Occipital lobe (tissue), 3 donors: ENCODE measurements at places on chromosomes 5 and 9.

DNA sequence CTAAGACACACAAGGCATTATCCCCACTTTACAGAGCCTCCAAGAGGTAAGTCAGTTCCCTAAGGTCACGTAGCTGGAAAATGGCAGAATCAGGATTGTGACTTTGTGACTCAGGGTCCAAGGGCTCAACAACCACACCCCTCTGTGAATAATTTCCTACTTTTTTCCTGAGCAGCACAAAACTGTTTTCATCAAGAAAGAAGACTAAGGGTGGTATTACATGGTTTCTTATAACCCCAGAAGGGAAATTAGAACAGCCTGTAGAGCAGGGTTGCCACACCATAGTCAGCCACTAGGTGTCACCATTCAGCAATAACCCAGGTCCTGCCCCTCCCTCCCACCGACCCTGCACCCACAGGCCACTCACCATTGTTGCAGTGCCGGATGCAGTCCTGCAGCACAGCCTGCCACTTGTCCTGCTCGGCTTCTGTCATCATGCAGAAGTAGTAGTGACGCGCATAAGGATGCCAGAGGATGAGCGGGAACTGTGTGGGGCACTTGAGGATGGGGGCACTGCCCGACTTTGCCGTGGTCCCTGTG, 72.1 kb downstream of the LRSAM1 start:
- no peak for DNase-seq

DNA sequence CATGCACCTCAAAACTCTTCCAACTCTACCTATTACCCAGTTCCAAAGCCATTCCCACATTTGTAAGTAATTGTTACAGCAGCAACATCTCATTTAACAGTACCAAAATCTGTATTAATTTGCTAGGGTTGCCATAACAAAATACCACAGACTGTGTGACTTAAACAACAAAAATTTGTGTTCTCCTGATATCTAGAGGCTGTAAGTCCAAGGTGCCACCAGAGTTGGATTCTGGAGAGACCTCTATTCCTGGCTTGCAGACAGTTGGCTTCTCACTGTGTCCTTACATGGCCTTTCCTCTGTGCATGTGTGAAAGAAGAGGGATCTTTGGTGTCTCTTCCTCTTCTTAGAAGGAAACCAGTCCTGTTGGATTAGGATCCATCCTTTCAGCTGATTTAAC, 203.8 kb upstream of the PIK3R1 start:
- DNase-seq = no peak

- no peak for DNase-seq
Observed at GRCh38 chr5:42492974-42493373, 69.7 kb downstream of the GHR start.

DNA sequence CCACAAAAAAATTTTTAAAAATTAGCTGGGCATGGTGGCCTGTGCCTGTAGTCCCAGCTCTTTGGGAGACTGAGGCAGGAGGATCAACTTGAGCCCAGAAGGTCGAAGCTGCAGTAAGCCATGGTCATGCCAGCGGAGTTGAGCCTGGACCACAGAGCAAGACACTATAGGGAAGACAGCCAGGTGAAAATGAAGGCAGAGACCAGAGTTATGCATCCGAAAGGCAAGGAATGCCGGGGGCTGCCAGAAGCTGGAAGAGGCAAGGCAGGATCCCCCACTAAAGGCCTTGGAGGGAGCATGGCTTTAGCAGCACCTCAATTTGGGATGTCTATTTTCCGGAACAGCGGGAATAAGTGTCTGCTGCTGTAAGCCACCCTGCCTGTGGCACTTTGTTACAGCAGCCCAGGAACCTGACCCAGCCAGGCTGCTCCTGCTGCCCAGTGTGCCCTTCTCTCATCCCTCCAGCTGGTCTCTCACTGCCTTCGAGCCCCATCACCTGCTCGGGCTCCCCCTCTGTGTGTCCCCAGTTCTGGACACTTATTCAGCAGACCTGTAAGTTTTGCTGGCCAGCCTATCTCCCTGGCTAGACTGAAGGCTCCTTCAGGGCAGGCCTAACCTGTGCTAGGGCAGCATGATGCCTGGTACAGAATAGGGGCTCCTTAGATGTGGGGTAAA, 16.8 kb upstream of the JADE2 start:
- DNase-seq = no peak

DNA sequence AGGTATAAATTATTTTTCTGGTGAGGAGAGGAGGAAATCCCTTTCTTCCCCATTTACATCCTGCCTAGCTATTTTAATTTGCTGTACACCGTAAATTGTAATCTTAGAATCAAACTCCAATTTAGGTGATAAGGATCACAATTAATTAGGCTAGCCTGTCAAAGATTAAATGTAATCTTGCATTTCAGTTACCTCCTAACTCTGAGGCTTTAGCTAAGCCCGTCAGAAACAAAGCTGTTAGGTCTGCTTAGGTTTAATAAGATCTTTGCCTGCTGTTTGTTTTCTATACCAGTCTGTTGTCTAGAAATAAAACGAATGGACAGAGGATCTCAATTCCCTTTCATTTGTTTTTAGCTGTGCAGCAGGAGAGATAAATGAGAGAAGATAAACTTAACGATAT, 51.5 kb downstream of the PIK3R1 start:
- no peak for DNase-seq

DNA sequence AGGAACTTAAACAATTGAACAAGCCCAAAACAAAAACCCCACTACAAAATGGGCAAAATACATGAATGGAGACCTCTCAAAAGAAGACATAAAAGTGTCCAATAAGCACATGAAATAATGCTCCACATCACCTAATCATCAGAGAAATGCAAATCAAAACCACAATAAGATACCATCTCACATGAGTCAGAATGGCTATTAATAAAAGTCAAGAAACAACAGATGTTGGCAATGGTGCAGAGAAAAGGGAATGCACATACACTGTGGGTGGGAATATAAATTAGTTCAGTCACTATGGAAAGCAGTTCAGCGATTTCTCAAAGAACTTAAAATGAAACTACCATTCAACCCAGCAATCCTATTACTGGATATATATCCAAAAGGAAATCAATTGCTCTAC, 337.4 kb upstream of the GRIA1 start:
- DNase-seq = no peak

DNA sequence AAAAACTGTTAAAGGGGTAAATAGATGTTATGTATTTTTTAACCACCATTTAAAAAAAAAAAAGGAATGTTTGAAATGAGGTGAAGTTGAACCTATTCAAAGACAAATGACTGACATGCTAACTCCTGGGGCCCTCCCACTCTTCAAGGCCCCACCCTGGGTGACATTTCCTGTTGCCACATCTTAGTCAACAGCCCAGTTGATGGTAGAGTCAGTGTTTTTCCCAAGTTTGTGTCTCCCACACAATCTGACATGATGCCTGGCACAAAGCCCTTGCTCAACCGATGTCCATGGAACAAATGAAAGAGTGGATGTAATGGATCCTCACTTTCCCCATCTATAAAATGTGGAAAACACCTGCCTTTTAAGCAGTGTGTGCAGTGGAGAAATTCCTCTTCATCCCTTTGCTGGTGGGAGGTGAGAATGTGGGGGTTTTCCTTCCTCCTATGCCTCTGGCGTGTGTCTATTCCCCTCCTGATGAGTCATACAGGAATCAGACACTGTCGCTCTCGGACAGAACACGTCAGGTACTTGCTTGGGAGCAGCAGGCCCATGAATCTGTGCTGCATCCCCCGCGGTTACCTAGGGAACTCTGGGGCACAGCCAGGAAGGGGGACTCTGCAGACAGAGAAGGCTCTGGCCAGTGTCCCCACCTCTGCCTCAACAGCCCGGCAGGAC, 13.7 kb upstream of the ADRA1B start:
- DNase-seq = peak; percentile 33

- no peak for DNase-seq
Observed at GRCh38 chr9:27870404-27870803, 297.1 kb upstream of the C9orf72 start.

- DNase-seq = no peak
Observed at GRCh38 chr9:74006935-74007334, 490.2 kb upstream of the RORB start.

DNA sequence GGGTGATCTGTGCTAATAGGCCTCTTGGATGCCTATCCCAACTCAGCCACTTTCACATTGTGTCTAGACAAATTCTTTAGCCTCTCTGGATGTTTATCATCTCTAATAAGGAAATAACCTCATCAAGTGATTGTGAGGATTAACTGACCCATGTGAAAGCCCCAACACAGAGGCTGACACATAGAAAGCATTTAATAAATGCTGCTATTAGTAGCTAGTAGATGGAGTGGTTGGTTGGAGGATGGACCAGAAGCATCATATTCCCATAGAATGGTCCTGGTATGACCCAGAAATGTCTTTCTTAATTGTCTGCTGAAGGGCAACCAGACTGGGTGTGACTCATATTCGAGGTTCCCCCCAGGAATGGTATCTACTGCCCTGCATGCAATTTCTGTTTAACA, 124.4 kb downstream of the PIK3R1 start:
- no peak for DNase-seq

GRCh38 chr5:65823204-65823603, 101.2 kb downstream of the NLN start:
- no peak for DNase-seq

DNA sequence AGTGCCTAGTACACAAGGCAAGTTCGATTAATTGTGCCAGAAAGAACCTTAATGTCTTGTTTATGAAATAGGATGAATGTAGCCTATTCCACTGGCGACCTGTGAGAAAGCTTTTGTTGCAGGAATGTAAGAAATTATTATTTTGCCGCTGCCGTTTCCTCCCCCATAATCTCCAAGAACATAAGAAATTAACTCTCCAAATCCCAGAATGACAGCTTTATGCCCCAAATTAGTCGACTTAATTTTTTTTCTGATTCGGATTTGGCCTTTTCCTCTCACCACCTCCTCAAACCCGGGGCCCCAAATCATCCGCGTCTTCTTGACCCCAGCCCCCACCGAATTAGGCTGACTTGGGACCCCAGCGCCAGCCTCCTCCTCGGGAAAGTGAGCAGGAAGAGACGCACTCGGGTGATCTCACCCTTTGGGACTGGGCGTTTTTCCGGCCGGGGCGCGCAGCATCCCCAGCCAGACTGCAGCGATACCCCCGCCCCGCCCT, 682 bp upstream of the SPTAN1 start:
- no peak for DNase-seq

- no peak for DNase-seq
Observed at GRCh38 chr9:85528607-85529006, 213.1 kb downstream of the AGTPBP1 start.

GRCh38 chr5:111326551-111326950, 102.4 kb downstream of the CAMK4 start:
- no peak for DNase-seq

GRCh38 chr5:71945436-71945835, 161.8 kb upstream of the MAP1B start:
- no peak for DNase-seq

DNA sequence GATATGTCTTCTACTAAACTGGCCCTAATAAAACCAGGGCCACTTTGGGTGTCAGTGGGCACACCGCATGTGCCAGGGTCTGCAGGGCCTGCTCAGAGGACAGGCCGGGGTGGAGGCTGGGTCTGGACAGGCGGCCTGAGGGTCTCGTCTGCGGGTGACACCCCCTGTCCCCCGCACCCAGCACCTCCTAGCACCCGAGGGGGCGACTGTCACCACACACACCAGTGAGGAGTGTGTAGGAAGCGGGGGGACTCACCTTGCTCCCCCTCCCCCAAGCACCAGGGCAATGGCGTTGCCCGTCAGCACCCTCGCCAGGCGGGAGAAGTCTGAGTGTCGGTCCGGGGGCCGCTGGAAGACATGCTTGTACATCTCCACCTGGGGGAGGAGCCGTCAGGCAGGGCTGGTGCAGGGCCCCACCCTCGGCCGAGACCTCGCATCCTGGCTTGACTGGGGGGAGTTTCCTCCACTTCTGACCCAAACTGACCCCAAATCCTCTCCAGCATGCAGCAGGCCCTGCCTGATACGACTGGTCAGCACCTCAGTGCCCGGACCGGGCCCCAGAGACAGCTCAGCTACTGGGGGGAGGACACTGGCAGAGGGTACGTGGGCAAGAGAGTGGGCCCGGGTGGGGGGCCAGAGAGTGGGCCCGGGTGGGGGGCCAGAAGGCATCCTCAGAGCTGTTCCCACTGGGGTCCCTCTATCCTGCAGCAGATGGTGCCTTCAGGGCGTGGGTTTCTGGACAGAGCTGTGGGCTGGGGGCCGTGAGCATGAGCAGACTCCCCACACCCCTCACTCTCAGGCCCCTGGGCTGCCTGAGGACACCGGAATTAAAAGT, 18.9 kb upstream of the NSMF start:
- no peak for DNase-seq

DNA sequence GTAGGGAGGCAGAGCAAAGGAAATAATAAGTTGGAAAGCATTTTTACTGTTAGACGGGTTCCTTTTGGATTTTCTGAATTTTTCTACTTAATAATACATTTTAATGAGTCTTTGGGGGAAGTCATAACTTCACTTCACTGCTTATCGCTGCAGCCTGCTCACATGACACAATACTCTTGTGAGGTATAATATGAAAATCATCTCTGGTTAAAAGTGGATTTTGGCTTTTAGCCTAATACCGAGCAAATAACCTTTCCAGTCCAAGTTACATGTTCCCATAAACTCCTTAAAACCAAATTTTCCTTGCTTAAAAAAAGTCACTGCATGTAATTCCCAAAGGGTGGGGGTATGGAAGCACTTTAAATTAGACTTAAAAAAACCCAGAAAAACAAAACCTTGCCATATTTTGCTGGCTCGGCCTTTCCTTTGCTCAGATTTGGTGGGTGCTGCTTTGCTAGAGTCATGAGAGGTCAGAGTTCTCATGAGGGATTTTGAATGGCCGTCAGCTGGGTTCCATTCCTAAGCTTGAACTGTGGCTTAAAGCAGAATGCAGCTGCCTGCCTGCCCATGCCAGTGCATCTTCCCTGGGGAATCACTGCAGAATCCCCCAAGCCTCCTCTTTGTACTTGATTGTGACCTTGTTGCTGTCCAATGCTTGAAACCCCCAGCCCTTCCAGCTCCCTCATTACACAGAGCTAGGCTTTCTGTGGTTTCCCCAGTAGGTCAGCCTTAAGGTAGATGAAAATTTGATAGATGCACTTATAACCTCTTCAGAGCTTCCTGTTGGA, 331.8 kb downstream of the KDM4C start:
- no peak for DNase-seq

- DNase-seq = no peak
Observed at GRCh38 chr5:131974956-131975726, 29.7 kb upstream of the MEIKIN start.

- DNase-seq = no peak
Observed at GRCh38 chr5:1508659-1509290, 15.0 kb downstream of the LPCAT1 start.

GRCh38 chr5:32342656-32343055, 29.9 kb upstream of the MTMR12 start:
- no peak for DNase-seq
